ENCODE measurements at places on chromosomes 11 and 22. TPM values are rescaled to one million over a fixed set of nuclear protein-coding genes. Genes with fewer than 3 reads are reported as not detected.

The ACCS gene
- polyA plus RNA-seq = 1.0 TPM

DNA sequence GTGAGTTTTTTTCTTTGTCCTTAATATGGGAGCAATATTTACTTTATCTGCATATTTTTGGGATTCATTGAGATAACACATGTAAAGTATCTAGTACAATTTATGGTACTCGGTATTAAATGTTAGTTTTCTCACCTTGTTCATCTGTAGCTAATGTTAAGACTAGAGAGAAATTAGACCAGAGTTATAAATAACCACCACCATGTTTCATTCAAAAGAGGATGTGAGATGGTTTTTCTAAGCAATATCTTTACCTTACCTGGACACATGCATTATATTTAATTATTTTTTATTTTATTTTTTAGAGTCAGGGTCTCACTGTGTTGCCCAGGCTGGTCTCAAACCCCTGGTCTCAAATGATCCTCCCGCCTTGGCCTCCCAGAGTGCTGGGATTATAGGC is 18.4 kb downstream of the ARHGAP42 start:
- DNase-seq = no peak

DNA sequence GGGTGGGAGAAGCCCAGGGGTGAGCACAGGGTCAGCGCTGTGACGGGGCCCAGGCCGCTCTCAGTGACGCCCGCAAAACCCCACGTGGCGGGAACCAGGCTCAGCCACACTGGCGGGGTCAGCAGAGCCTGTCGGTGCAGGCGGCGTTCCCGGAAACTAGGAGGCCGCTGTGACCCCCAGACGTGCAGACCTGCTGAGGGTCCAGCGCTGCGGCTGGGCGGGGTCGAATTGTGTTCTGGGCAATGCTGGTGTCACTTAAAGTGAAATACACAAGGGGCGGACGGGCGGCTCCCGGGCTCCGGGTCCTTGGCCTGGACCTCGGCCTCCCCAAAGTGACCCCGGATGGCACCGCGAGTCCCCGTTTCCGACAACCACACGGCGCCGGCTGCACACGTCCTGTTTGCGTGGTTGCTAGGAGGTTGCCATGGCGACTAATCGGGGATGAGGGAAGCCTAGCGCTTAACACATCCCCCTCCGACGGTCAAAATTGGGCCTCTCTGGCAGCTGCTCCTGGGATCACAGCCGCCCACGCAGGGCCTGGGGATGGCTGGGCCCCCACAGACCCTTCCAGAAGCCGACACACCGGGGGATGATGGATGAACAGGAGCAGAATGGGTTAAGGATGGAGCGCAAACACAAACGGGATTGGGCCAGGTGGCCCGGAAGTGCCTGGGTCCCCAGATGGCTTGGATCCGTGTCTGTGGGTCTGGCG is 81.7 kb upstream of the PRR5 start:
- peak; percentile 92 for DNase-seq

GRCh38 chr22:42691440-42691839 is 29.2 kb downstream of the A4GALT start:
- DNase-seq = no peak

- DNase-seq = no peak
Measured at GRCh38 chr11:76801736-76802135, 18.6 kb downstream of the TSKU start.

DNA sequence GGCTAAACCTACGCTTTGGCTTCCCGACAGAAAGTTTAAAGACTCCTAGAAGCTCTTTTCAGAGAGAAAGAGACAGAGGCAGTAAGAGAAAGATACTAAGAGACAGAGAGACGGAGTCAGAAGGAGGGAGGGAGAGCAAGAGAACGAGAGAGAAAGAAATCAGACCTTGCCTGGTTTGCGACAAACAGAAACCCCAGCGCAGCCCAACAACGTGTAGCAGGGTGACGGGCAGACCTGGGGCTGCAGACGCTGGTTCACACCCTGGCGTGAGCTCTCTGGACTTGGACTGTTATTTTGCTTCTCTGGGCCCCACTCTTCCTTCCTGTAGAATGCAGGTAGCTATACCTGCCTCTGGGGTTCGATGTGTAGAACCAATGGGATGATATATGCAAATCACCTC is 244.4 kb upstream of the SYN3 start:
- DNase-seq = no peak

- no peak for DNase-seq
Measured at GRCh38 chr22:20109411-20110358, 6.2 kb upstream of the RANBP1 start.

- peak; percentile 84 for DNase-seq
Measured at GRCh38 chr22:41935015-41935351, 8.4 kb upstream of the TNFRSF13C start.

The NRIP3 gene
- 9.2 TPM for polyA plus RNA-seq

The PHLDA2 gene
- polyA plus RNA-seq = 10.6 TPM

The FOLR3 gene
- not detected for polyA plus RNA-seq

The EXPH5 gene
- 0.49 TPM for polyA plus RNA-seq

DNA sequence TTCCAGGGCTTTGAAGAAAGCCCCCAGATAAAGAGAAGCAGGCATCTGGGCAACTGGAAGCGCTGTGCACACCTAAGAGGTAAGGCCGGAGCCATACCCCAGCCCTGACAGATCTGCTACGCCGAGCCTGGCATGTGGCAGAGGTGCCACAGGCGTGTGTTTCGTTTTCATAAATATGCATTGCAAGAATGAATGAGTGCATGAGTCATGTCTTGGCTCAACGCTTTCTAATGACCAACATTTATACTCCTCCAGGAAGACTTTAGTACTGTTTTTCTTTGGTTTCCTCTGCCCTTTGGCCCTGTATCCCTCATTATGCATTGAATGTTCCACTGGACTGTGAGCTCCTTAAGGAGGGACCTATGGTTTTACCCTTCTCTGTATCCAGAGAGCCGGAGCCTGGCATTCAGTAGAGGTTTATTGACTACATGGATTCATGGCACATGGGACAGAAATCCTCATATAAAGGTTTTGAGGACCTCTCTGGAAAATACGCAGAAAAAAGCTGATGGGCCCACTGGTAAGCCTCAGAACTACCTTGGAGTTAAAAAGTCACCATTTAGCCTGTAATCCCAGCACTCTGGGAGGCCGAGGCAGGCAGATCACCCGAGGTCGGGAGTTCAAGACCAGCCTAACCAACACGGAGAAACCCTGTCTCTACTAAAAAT is 38.9 kb upstream of the CSNK2A3 start:
- DNase-seq = no peak

- DNase-seq = no peak
Measured at GRCh38 chr11:105734426-105734825, 124.6 kb downstream of the GRIA4 start.

DNA sequence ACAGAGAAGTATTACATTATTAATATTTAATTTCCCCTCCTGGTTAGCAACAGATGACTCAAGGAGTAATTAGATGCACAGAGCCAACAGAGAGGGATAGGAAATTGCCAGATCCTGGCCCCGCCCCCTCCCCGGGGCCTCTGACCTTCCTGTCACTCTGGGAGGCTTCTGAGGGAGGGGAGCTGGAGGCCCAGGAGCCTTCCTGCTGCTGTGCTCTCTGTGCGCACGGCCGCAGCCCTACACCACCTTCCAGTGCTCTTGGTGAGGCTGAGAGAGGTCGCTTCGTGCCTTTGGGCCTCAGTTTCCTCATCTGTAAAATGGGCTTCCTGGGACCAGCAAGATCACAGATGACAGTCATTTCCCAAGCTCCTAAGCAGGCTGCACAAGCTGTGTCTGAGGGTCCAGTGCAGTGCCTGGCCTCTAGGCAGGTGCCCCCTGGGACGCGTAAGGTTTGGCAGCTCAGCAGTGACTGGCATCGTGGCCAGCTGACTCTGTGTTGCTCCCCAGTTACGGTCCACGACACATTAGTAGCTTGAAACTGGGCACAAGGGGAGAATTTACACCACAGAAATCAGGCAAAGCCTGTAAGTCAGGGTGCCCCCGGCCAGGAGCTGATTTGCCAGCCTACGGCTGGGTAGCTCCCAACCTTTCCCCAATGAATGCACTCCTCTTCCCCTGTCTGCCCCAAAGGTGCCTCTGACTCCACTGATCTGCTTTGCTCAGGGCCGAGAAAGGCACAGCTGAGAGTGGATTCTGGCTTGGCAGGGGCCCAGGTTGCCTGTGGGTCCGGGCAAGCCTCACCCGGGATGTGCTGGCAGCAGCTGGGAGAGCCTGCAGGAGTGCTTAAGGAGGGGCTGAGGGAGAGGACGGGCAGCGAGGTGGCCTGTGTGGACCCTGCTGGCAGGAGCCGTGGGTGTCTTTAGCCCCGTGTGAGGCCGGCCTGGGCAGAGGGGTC is 2.3 kb downstream of the ADORA2A start:
- no peak for DNase-seq

The NFAM1 gene
- polyA plus RNA-seq = 1.4 TPM

The OR8G5 gene
- polyA plus RNA-seq = not detected

DNA sequence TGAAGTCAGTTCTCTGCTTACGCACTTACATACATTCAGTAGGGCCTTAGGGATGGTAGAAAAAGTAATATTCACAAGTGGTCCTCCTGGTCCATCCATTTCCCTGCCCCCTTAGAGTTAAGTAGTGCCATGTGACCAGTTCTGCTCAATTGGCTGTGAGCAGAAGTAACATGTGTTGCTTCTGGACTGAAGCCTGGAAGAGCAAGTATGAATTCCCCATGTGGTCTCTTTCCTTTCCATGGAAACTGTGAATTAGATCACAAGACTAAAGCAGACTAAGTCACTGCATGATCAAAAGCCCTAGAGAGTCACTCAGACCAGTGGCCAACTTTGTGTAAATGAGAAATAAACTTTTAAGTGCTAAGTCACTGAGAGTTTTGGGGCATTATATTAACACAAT is 341.7 kb upstream of the CADM1 start:
- DNase-seq = no peak

DNA sequence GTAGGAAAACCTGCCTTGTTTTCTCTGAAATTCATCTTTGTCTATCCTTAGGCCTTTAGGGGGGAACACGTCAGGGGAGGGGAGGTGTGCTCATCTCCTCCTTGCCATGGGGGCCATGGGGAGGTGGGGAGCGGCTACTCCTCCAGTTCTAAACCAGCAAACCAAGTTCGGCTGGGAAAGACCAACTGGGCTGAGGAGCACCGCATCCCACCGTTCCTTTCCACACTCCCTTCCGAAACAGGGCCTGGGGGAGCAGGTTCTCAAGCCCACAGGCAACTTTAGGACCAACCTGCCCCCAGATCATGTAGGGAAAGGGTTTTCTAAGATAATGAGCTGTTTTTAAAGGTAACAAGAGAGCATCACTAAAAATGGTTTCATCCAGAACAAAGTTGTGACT is 77.5 kb upstream of the PITPNB start:
- no peak for DNase-seq

The TTC28 gene
- polyA plus RNA-seq = 8.2 TPM

DNA sequence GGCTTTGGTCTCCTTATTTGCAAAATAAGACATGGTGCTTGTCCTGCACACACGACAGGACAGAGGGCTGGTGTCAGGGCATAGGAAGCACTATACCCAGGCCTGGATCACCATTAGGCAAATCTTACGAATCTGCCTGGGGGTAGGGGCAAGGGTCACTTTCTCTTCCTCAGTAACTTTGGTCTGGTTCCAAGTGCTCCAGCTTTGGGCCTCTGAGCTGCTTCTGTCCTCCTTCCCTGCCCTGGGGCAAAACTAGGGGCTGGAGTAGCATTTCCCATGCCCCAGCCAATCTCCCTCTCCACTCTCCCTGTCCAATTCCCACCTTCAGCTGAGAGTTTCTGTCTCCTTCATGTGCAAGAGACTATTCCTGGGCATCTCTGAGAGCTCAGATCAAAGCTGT is 123.7 kb upstream of the NECTIN1 start:
- DNase-seq = no peak

DNA sequence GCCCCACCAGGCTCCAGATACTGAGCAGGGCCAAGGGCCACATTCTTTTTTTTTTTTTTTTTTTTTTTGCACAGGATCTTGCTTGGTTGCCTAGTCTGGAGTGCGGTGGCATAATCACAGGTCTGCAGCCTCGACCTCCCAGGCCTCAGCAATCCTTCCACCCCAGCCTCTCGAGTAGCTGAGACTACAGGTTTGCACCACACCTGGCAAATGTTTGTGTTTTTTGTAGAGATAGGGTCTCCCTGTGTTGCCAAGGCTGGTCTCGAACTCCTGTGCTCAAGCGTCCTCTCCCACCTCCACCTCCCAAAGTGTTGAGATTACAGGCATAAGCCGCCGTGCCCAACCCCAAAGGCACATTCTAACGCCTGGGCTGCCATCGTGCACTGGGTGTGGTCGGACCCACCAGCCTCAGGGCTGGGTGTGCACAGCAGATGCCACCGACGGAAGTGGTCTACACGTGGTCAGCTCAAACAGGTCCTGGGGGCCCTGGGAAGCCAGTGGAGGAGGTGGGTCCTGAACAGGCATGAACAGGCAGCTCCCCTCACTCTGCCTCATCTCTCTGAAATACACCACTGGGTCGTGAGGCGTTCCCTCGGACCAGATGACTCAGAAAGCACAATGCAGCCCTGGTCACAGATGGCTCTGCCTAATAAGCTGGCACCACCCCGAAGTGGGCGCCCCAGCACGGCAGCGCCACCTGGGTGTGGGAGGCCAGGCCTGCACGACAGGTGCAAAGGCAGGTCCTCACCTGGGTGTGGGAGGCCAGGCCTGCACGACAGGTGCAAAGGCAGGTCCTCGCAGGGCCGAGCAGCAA is 5.1 kb upstream of the B4GALNT4 start:
- DNase-seq = peak; percentile 35

DNA sequence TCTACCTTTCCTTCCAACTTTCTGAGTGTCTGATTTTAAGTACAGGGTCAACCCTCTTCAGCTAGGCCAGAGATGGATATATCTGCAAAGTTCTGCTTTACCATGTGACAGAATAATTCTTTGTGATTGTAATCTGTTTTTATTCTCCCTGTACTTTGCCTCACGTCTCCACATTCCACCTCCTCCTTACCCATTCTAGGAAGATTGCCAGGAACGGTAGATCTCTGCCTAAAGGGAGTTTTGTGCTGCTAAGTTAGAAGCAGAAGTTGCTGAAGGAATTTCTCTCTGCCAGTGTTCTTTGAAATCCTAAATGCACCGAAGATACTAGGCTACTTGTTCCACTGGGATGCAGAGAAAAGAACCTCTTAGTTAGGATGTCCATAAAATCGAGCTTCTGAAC is 20.7 kb upstream of the FAM181B start:
- DNase-seq = peak; percentile 16

The OR4A16 gene
- not detected for polyA plus RNA-seq

- no peak for DNase-seq
Measured at GRCh38 chr11:28463826-28464225, 355.6 kb downstream of the METTL15 start.

The SLC25A45 gene
- polyA plus RNA-seq = 4.0 TPM

The SLC35E4 gene
- polyA plus RNA-seq = 3.0 TPM
